CD8-positive, alpha-beta memory T cell (primary cell): ENCODE measurements at places on chromosomes 2 and 18.

DNA sequence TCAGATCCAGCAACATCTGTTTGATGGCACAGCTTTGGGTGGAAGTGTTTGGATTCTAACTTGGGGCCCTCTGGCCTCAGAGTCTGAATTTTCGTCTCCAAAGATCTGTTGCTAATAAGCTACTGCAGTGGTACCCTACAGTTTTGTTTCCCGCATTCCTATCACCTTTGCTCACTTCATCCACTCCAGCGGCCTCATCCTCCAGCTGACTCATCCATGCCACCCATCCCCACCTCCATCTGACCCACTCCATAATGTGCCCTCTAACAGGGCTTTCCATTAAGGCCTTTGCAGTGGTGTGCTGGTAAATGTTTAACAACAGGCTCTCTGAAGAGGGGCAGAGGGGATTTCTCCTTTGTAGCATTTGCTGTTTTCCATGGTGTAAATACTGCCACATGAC, 225.5 kb downstream of the TGIF1 start:
- DNase-seq, result no peak

DNA sequence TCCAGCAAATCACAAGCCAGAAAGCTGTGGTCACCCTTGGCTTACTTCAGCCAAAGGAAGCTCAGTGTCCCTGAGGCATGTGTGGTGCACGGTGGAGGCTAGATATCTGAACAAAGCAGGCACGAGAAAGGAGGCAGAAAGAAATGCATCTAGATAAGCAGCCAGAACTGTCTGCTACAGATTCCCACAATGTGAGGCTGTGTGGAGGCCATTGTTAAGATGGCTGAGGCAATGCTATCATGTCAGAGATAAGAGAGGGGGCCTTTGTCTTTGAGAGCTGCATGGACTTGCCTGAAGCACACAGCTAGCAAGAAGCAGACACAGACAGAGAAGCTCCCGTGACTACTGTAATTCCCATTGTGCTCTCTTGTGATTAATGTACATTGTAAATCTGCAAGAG, 110.5 kb upstream of the LYPD6 start:
- DNase-seq, result no peak

GRCh38 chr18:51153659-51154371, 43.7 kb downstream of the MEX3C start:
- peak; percentile 67 for DNase-seq

DNA sequence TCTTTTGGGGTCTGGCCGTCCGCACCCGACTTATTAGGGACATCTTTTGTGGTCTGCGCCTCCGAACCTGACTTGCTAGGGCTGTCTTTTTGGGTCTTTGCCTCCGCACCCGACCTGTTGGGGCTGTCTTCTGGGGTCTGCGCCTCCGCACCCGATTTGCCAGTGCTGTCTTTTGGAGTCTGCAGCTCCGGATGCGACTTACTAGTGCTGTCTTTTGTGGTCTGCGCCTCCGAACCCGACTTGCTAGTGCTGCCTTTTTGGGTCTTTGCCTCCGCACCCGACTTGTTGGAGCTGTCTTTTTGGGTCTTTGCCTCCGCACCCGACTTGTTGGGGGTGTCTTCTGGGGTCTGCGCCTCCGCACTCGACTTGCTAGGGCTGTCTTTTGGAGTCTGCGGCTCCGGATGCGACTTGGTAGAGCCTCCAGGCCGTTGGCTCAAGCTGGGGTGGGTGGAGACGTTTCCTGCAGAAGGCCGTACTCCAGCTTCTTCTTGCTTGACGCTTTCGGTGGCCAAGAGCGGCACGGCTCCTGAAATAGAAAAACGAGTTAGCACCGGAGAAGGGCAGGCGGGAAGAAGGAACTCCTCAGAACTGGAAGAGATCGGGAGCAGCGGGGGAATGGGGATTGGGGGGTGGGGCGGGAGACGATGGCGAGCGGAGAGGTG, 498 bp downstream of the TGOLN2 start:
- peak; percentile 79 for DNase-seq

- peak; percentile 51 for DNase-seq
Measured at GRCh38 chr2:25041307-25041927, 459 bp upstream of the EFR3B start.

GRCh38 chr2:20381457-20381856, 30.8 kb upstream of the PUM2 start:
- DNase-seq, result no peak

- peak; percentile 28 for DNase-seq
Measured at GRCh38 chr2:206083602-206084438, 2.2 kb downstream of the INO80D start.

- DNase-seq, result no peak
Measured at GRCh38 chr2:64036034-64036705, 16.9 kb upstream of the VPS54 start.

DNA sequence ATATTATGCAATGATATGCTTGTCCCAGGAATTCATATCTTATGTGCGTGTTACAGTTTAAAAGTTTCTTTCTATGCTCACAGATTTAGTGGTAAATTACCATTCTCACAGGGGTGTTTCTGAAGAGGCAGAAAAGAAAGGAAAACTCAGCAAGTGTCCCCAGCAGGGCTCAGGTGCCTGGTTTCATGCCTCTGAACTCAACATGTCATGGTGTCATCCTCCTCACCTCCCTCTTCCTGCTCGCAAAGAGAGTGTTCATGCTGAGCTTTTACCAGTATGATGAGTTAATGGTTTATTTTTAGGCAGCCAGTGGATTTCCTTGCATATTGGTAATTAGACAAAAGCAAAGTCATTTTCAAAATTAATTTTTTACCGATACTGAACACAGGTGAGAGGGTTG, 492.9 kb upstream of the ZEB2 start:
- no peak for DNase-seq

DNA sequence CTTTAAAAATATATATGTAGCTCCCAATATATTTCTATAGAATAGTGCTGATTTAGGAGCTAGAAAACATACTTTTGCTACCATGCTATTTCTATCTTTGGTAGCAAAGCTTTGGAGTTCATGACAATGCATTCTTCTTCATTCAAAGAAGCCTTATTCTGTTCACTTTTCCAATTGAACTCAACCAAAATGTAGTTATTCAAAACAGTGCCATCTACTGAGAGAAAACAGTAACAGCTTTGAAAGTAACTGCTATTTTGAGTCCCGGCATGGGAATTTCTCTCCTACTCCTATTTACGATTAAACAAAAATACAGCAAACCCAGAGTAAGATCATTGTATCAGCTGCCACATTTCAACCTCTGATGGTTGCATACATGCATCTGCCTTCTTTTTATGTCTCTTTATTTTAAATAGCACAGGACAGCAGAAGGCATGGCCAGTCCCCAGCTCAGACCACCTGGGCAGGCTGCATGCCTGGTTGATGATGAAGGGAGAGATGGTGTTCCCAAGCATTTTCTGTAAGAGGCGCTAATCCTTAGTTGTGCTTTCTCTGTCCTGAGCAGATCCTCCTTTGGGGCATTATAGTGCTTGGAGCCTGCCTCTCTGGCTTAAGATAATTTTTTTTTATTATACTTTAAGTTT, 69.7 kb upstream of the SULT1C3 start:
- no peak for DNase-seq

DNA sequence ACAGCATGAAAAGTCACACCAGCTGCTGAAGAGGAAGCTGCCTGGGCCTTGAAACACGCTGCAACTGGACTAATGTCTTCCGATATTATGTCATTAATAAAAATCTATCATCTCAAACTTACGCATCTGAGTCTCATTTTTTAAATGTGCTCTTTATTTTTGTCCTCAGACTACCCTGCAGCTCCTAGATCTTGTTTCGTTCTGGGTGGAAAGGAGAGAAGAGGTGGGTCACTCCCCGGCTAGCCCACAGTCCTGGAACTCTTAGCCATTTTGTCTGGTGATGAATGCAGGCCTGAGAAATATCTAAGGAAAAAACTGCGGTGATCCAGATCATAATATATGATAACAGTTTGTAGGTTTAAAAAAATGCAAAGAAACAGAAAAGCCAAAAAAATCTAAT, 73.3 kb downstream of the TXNL1 start:
- no peak for DNase-seq

DNA sequence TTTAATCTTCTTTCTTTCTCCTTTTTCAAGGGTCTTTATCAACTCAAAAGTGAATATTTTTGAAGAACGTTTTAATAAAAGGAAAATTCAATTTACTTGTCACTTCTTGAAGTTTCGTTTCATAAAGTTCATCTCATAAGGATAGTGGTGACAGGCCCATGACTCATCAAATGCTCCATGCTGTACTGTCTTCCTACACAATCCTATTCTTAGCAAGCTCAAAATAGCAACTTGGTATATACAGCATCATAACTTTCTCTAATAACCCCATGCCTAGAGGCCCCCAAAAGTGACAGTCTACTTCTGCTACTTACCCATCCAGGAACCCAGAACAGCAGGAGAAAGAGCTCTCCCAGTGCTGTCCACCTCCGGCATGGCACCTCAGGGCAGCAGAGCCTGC, 7.7 kb downstream of the FBXO15 start:
- no peak for DNase-seq

- no peak for DNase-seq
Measured at GRCh38 chr2:73260338-73260984, 23.8 kb downstream of the FBXO41 start.

GRCh38 chr2:211836409-211836808, 702.2 kb downstream of the ERBB4 start:
- DNase-seq, result no peak

GRCh38 chr2:173654161-173654895, 299.7 kb downstream of the CDCA7 start:
- no peak for DNase-seq

DNA sequence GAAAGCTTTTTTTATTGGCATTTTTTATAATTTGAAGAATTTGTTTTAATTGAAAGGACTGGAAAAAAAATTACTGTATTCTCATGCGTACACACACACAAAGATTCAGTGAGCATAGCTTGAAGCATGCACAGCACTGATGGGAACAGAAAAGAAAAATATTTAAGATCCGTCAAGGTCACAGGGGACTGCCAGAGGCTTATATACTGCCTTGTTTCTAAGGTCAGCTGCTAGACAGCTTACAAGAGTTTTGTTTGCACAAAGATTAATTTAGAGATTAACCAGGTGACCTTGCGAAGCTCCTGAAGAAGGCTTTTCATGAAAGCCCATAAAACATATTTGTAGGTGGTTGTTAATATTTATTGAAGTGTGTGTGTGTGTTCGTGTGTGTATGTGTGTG, 396.3 kb downstream of the TRIB2 start:
- DNase-seq, result no peak

- DNase-seq, result no peak
Measured at GRCh38 chr2:174449033-174449432, 37.8 kb downstream of the GPR155 start.

- DNase-seq, result no peak
Measured at GRCh38 chr2:72780477-72780876, 45.4 kb downstream of the EXOC6B start.

- DNase-seq, result no peak
Measured at GRCh38 chr2:197239434-197239833, 71.1 kb downstream of the ANKRD44 start.

GRCh38 chr2:131673400-131674173, 145.9 kb downstream of the CCDC74A start:
- peak; percentile 52 for DNase-seq

- DNase-seq, result no peak
Measured at GRCh38 chr2:79916285-79916684, 388.3 kb downstream of the LRRTM1 start.

DNA sequence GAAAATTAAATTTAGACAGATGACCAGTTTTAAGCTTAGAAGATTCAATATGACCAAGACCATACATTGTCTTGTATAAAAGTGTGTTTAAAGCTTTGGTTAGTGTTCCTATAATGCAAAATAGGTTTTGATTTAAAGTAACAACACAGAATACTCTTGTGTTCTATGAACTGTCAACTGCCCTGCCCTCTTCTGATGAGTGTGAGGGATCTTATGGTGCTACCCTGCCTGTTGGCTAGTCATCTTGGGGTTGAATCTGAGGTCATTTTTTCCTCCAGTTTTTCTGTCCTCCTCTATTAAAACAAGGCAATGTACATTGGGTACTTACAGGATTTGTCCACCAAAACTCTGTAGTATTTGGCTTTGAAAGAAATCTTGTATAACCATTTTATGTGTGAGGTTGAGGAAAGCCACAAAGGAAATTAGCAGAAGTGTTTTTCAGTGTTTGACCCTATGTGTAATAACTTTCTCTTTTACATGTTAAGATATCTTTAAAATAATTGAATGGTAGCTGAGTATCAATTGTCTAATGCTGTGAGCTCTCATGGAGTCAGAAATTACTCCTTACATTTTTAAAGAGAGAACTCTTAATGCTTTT, 129.1 kb downstream of the SPTBN1 start:
- no peak for DNase-seq

GRCh38 chr2:33366473-33366872, 110.0 kb upstream of the RASGRP3 start:
- no peak for DNase-seq

- no peak for DNase-seq
Measured at GRCh38 chr18:59835605-59836379, 64.0 kb upstream of the PMAIP1 start.

DNA sequence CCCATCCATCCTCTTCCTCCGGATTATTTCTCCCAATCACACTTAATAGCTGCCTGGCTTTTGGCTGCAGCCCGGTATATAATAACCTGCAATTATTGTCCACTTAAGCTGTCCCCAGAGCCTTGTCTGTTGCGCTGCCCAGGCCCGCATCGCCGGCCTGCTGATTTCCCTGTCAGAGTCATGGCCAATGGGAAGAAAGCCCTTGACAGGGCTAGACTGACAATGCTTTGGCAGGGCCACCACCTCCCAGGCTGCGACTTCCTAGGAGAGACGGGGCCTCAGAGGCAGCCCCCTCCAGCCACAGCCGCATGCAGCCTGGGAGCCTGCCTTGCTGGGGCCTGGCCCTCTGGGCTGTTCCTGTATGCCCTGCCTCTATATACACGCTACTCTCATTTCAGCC, 10.0 kb upstream of the CELF4 start:
- no peak for DNase-seq
